A673 (cell line): ENCODE measurements at places on chromosomes 6 and 20.

DNA sequence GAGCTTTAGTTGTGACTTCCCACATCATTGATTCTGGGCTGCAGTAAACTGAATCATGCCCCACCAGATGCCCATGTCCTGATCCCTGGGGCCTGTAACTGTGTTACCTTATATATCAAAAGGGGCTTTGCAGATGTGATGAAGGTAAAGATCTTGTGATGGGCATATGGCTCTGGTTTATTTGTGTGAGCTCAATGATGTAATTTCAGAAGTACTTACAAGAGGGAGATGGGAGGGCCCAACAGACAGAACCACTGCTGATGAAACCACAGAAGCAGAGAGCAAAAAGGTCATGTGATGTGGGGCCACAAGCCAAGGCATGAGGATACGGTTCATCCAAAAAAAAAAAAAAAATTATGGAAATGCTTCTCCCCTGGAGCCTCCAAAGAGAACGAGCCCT, 118.7 kb downstream of the TOX2 start:
- DNase-seq = no peak

DNA sequence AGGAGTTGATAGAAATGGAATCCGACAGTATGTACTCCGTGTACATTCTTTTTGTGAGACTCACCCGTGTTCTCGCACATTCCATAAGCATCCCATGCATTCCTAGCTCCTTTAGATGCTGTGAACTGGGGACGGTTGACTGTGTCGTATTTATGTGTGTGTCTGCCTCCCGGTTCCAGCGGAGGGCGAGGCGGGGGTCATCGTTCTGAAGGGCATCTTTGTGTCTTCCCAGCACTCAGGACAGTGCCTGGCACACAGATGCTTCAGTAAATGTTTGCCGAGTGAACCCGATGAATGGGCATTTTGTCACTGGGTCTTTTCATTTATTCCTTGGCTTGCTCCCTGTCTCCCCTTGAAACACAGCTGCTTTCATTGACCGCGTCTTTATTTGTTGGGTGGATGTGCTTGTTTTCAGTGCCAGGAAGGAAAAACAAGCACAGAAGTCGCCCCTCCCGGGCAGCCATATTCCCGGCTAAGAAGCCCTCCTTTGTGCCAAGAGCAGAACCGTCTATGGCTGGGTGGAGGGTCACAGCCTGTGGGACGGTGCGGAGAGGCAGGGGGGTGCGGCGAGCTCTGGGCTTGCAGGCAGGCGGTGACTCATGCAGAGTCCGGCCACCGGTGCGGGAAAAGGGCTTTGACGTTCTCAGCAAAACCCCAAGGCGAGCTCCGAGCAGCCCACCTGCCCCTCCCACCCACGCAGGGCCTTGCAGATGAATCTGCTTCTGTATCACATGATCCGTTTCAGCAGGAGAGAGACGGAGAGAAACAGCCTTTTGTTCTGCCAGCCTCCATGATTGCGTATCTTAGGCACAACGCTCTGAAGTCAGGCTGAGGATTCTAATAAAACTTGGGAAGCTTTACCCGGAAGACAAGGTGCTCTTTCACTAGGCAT, 11.2 kb upstream of the PSMG4 start:
- no peak for DNase-seq

DNA sequence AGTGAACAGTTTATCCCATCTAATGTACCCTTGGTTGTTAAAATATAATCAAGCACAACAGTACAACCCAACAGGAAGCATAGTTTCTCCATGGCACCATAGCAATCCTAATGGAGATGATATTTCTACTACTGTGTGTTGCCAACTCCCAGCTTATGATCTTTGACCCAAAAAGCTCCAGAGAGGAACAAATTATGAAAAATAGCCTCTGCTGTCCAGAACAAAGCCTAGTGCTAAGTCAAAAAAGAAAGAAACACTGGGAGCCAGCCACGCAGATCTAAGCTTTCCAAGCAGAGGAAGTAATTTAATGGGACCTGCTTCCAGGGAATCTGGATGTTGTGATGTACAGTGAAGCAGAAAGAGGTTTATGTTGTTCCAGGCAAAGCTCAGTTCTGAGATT, 52.2 kb upstream of the TASP1 start:
- no peak for DNase-seq

DNA sequence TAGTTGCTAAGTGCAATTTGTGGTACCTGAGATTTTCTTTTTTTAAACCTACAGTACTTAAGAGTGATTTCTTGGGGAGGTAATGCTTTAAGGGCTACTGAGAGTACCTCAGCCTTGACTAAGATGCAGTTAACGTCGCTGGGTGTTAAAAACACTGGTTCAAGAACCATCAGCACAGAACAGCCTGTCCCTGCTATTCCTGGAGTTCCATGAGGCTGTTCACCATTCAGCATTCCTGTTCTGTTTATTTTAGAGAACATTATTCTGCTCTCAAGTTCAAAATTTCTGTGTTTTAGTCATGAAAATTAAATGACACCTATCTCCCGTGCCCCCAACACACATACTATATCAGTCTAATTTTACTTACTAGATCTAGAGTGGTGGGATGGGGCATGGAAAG, 1.7 kb upstream of the PRELID3B start:
- DNase-seq = no peak

GRCh38 chr20:32611286-32611685, 26.2 kb upstream of the NOL4L start:
- no peak for DNase-seq

- DNase-seq = no peak
Observed at GRCh38 chr6:70119218-70119835, 183.6 kb downstream of the COL9A1 start.

DNA sequence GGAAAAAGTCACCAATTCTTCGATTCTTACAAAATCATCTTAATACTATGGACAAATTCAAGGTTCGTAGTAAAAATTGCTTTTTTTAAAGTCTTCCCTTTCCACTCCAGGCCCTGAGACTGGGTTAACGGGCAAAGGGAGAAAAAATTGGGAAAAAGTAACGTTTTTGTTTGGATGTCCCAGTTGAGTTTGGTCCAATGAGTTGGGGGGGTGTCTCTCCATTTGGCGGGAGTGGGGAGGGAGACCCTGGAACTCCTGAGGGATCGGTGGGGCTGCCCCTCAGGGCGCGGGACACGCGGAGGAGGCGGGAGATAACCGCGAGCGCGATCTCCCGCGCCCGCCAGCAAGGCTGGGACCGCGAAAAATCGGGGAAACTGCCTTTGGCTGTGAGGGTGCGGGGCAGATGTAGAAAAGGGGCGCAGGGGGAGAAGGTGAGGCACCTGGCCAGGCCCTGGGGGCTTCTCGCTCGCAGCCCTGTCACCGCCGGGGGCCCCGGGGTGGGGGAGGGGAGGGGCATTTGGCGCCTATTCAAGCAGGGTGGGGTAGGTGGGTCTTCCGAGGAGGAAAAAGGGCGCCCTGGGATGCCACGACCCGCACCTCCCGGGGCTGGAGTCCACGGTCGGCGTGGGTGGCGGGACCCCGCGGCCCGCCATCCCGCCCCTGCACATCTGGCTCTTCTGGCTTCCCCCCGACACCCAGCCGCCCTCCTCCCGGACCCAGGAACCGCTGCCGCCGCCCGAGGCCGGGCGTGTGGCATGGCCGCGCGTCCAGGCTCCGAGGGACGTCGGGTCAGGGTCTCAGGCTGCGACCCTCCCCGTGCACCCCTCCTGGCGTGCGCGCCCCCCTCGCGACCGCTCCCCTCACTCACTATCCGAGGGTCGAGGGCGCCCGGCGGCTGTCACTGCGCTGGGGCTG, 595 bp downstream of the FBXO5 start:
- peak; percentile 49 for DNase-seq
